Amniotic stem cell (primary cell): ENCODE measurements at places on chromosomes 2 and 18.

DNA sequence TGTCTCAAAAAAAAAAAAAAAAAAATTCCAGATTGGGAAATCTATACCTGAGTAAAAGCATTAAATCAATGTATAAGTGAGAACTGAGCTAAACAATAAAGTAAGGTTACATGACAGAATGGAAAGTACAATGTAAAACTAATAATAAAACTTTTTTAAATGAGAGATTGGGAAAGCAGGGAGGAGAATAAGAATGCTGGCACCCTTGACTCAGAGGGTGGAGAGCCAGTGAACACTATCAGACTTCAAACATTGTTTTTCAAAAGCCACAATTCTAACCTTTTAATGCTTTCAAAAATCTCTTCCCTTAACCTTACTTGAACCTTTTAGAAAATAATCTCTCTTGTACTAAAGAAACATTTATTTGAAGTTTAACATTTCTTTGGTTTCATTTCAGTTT lies 63.5 kb downstream of the TBC1D8 start:
- DNase-seq, result no peak

DNA sequence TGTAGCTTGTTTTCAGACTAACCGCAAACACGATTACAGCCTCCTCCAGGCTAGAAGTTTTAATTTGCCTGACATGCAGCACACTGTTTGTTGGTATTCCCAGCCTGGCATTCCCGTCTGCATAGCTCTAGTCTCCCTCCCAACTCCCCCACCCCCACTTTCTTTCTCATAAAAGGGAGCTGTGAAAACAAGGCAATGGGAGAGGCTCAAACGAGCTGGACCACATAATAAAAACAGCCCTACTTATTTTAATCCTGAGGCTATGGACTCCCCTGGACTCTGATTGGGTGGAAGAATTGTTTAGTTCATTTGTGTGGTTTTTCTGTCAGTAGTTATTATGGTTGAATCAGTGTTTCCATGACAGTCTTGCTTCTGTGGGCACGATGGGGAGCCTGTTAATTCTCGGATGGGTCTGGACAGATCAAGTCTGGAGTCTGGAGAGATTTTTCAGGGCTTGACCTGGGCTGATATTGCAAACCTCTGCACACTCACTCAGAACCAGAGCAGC lies 1.2 kb downstream of the STON1 start:
- DNase-seq, result peak; percentile 66

DNA sequence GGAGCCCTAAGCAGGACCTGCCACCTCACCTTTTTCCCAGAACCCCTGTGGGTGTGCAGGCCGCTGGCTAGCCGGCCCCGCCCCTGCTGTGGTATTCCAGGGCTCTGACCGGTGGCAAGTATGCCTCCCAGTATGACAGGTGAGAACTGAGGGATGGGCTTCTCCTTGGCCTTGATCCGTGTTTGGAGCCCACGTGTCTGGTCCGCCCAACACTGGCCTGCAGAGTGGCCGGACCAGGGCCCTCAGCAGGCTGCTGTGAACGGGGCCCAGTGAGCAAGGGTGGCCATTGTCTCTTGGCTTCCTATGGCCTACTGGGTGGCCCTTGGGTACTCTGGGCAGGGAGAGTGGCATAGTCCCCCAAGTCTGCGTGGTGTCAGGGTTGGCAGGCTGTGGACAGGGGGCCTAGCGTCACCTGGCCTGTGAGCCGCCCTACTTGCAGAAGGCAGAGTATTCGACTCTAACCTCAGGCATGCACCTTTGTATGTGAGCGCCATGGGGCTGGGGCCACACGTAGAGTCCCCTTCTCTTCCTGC lies 1.8 kb downstream of the RNPEPL1 start:
- no peak for DNase-seq

- DNase-seq, result no peak
Measured at GRCh38 chr18:12302391-12303147, 5.5 kb upstream of the TUBB6 start.

GRCh38 chr2:33729353-33729752 lies 130.3 kb upstream of the FAM98A start:
- no peak for DNase-seq

GRCh38 chr18:23572012-23572411 lies 14.3 kb downstream of the NPC1 start:
- DNase-seq, result no peak

DNA sequence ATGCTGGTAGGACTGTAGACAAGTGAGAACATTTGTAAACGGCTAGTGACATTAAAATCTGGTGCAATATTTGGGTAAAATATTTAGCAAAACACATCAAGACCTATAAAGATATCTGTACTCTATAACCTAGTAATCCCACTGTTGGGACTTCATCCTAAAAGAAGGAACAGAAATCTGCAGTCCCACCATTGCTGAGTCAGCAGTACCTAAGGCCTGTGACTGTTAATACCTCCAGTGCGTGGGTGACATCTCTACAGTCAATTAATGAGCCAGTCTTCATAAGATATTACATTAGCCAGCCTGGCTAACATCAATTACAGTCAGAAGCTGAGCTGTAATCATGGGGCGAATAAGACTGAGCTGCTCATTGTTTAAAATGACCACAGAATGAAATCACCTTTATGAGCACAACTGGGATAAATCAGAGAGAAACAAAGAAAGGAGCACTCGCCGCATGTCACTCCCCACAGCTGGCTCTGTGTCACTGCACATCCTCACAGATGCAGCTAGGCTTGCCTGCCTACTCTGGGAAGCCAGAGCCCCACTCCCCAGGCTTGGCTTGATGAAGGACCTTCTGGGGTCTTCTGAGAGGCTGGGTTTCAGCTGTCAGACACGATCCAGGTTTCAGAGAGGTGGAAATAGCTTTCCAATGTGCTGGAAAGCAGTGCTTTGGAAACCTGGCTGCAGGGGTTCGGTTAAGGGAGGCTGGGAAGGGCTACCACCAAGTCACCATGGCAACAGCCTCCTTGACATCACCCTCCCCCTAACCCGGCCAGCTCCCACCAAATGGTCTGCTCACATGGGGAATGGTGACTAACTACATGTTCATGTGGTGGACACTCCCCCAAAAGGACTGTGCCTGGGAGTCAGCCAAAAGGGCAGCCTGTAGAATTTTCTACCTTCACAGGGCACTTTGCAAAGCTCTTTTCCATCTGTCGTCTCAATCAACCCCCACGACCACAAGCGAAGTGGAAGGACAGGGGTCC lies 145.0 kb downstream of the ZBTB7C start:
- DNase-seq, result no peak

DNA sequence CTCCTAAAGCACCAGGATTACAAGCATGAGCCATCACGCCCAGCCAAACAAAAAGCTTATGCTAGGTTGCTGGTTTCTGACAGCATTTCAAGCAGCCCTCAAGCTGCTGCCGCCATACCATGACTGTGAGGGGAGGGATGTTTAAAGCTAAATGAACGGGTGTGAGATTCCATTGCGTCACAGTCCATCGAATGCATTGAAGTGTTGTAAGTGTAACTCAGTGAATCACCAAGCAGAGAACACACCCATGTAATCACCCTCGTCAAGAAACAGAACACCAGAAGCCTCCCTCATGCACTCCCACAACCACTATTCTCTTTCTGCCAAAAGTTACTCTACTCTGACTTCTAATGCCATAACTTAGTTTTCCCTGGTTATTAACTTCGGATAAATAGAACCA lies 32.8 kb upstream of the MC5R start:
- DNase-seq, result no peak

DNA sequence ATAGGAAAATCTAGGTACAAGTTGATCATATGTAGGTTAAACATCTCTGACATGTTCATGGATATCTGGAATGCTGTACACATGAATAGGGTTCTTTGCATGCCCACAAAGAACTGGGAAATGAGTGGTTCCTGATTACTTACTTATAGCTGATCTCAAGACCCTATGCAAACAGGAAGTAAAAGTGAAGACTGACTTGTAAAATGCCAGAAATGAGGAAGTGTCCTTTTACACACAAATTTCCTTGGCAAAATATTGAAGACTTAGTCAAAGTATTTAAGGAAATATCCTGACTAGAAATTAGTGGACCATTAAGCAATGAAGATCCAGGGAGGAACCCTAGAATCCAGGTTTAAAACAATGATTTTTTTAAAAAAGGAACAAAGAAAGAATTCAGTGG lies 203.7 kb upstream of the DLGAP1 start:
- no peak for DNase-seq

- DNase-seq, result no peak
Measured at GRCh38 chr18:3248062-3248657, 559 bp downstream of the MYL12A start.

GRCh38 chr18:13265008-13265910 lies 46.7 kb downstream of the LDLRAD4 start:
- DNase-seq, result no peak

DNA sequence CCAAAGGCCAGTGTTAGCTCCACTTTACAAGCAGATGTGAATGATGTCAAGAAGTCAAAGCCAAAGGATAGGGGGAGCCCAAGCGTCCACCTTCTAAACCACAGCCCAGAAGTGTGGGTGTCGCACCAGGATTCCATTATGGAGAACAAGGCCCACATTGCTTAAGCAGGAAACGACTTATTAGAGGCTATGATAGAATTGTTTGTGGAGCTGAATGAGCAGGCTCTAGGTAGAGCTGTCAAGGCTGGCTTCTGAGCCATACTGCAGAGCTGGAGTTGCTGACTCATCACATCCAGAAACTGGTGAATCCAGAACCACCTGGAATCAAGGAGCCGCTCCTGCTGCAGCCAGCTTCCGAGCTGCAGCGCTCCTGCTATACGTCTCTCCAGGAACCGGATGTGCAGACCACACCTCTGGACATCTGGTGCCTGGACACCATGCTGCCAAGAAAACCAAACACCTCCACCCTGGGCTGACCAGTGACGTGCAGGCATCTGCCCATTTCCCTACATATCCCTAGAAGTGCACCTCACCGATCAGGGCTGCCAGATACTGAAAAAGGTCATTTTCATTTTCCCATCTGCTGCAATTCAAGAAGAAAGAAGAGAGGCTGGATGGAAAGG lies 6.2 kb upstream of the TWIST2 start:
- DNase-seq, result no peak

DNA sequence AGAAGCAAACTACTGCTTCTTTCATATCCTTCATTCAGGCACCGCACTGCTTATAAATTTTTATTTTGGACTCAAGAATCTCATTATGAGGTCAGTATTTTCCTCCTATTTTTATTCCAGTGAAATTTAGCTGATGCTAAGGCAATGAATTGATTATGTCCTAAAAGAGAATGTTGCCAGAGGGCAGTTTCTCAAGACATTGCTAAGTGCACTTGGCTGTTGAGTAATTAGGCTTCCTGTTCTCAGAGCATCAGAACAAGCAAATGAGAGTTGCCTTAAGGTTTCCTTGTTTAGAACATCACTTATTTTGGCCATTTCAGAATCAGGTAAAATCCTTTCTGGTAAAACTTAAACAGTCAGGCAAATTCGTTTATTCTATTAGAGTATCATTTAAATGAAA lies 548.6 kb upstream of the ZEB2 start:
- DNase-seq, result no peak

DNA sequence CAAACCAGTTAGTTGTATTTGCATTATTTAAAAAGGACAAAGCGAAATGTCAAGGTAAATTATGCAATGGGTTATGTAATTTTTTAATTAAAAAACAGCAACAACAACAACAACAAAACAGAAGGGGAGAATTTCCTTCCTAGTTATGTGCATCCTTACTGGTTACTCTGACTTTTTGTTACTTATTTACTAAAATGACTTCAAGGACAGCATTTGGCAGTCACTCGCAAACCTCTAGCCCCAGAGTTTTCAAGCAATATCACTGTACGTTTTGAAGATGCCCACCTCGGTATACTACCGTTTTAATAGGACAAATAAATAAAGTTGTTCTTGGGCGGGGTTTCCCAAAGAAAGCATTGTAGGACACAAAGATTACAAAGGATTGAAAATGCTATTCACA lies 24.7 kb upstream of the MRO start:
- DNase-seq, result no peak

GRCh38 chr2:172168917-172169346 lies 66.2 kb upstream of the DLX2 start:
- DNase-seq, result no peak

DNA sequence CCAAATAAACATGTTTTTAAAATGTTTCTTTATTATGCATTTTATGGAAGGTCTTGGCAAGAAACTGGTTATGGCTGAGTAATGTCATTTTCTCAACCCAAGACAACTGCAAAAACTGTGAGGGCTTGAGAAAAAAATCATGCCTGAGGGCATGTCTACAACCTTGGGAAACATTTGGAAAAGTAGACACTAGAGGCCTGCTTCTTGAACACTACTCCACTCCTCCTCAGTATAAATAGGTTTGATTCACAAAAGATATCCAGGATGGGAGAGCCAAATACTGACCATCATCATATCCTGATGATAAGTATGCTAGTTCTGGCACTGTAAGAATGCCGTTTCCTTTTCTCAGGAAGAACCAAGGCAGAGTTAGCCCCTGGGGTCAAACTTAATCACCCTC lies 71.1 kb downstream of the OSR1 start:
- no peak for DNase-seq
